ENCODE measurements at places on chromosomes 5 and 9.

DNA sequence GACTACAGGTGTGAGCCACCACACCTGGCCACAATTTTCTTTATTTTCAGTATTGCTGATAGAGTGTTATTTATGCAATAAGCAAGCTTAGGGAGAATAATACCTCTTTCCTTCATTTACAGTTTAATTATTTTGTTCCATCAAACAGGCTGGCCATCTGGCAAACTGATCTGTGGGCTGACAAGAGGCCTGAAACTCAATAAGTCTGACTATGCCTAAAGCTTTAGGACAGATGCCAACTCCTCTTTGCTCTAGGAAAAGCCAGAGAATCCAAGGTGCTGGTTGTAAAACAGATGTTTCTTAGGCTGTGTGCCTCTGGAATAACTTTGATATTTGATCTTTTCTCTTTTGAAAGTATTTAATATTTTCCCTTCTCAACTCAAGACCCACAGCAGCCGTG lies 98.4 kb downstream of the TARS1 start:
- DNase-seq: no peak

DNA sequence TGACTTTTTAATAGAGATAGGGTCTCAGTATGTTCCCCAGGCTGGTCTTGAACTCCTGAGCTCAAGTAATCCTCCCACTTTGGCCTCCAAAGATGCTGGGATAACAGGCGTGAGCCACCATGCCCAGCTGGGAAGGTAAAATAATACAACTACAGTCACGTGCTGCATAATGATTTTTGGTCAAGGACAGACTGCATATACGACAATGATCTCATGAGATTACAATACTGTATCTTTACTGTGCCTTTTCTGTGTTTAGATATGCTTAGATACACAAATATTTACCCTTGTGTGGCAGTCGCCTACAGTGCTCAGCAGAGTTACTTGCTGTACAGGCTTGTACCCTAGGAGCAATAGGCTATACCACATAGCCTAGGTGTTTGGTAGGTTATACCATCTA lies 14.2 kb upstream of the IRF1 start:
- DNase-seq: no peak

DNA sequence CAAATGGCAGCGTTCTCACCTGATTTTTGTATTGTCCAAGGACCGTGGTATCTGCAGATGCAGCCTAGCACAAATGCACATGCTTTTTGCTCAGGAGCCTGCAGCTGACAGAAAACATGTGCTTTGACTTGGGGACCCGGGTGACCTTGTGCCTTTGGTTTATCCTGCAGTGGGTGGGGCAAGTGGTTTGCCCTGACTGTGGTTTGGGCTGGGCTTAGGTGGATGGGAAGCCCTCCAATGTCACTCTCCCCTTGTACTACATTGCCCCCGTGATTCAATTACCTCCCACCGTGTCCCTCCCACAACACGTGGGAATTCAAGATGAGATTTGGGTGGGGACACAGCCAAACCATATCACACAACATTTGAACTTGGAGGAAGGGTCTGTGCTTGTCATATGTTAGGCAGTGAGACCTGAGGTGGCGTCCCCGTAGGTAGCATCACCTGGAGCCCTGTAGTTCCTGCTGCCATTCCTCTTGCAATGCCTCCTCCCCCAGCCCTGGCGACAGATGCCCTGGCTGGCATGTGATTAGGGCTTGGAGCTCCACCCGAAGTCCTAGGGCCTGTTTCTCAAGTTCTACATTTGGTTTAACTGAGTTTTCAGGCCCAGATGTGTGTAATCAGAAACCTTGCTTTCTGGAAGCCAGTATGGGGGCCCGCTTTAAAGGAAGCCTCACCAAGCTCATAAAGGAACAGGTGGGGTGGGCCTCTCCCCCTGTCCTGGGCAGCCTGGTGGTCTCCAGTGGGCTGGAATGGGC lies 2.1 kb downstream of the ANKRD33B start:
- DNase-seq: no peak

DNA sequence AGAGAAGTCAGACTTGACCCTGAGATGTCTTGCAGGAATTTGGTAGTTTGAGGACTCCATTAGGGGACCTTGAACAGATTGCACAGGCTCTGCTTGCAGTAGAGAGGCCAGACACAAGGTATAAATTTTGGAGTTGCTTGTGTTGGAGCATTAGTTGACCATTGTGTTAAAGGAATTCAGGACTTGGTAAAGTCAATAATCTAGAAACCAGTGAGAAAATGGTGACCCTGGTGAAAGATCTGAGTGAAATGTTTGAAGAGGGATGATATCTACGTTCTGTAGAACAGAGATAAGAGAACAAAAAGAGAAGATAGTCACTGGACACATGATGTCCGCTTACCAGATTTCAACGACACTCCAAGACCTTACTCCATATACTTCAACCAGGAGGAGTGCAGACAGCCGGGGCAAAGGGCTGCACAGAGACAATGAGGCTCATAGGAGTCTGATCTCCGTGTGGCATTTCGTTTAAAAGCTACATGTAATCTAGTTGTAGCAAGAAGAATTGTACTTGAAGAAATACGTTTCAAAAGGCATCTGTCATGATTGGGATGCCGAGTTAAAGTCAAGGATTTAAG lies 13.2 kb downstream of the DNAJC25 start:
- DNase-seq: no peak

DNA sequence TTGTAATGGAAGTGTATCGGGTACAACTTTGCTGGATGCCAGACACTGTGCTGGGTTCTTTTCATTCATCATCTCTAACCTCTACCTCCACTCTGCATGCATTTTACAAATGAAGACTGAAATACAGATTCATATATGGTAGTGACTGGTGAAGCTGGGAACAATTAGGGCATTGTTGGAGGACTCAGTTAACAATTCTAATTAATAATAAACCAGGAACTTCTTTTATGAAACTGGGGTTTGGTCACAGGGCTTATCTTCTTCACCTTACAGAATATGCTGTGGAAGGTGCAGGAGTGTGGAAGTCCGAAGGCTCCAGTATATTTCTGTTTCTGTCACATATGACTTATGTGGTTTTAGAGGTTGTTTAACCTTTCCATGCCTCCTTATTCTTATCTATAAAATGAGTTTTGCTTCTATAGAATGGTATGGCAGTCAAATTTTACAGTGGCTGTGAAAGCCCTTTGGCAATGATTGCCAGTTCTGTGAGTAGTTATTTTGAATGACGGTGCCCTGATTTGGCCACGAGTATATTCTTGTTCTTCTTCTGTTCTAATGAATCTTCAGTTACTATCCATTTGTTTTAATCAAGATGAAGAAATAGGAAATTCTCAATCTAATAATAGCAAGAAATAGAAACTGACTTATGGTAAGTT lies 284.7 kb downstream of the GABRB2 start:
- DNase-seq: no peak

- DNase-seq: no peak
These were observed 17.5 kb downstream of the ADRA1B start for GRCh38 chr5:159933531-159934485.

DNA sequence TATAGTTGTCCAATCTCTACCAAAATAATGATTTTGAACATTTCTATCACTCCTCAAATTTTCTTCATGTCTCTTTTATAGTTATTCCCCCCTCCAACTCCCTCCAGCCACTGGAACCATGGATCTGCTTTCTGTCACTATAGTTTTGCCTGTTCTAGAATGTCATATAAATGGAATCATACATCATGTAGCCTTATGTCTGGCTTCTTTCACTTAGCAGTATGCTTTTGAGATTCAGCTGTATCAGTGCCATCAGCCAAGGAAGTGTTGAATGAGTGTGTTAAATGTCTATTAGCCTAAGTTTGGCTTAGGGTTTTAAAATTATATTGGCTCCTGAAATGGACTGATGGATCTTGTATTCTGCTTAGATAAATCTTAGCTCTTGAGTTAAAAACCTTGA lies 36.0 kb downstream of the UBE2D2 start:
- no peak for DNase-seq
